Naive thymus-derived CD4-positive, alpha-beta T cell (primary cell): ENCODE measurements at places on chromosomes 5 and 9.

DNA sequence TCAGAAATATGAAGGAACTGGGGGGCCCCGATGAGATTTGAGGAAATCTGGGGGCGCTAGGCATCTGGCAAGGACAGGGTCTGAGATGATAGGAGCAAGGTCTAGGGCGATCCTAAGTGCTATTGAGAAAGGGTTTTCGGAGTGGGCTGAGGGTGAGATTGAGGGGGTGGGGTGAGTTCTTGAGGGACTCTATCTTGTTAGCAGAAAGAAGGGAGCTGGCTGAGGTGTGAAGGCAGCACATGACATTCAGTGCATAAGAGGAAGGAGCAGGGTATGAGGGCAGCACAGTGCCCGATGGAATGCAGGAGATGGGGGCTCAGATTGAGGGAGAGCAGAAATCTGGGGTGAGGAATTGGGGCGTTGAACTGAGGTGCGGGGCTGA is 640 bp downstream of the TRIM32 start:
- peak overlapping the region; percentile 60 for H3K4me3 ChIP-seq
- no peaks in the 10 kb centered on the region for H3K27me3 ChIP-seq
- H3K27ac ChIP-seq, result peak overlapping the region; percentile 70

GRCh38 chr5:138148811-138149210 is 9.6 kb upstream of the NME5 start:
- no peaks in the 10 kb centered on the region for H3K36me3 ChIP-seq
- H3K4me3 ChIP-seq, result no peak overlapping the region
- no peak overlapping the region for H3K27ac ChIP-seq
- H3K4me1 ChIP-seq, result no peaks in the 10 kb centered on the region

DNA sequence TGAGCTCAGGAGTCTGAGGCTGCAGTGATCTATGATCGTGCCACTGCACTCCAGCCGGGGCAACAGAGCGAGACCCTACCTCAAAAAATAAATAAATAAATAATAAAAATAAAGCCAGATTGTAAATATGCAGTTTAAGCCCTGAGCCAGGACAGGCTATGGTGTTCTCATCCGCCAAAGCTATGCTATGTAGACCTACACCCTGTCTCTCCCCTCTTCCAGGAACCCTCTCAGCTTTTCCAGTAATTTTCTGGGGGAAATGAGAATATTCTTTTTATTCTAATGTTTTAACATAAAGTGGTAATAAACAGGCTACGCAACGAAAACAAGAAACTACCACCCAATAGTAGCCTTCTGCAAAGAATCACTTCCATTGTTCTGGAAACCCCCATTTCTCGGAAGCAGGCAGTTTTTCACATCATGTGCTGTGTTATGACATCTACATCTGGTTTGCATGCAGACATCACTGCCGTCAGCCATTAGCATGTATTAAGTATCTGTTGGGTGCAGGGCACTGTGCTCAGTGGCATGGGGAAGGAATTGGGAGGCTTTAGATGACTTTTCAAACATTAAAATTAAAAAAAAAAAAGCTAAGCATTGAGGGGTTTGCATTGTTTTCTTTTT is 38.0 kb upstream of the F2R start:
- H3K27ac ChIP-seq, result no peak overlapping the region
- peaks cover 7% of the 10 kb centered on the region for H3K36me3 ChIP-seq
- DNase-seq, result no peak
- H3K4me3 ChIP-seq, result no peak overlapping the region
- H3K27me3 ChIP-seq, result no peaks in the 10 kb centered on the region

DNA sequence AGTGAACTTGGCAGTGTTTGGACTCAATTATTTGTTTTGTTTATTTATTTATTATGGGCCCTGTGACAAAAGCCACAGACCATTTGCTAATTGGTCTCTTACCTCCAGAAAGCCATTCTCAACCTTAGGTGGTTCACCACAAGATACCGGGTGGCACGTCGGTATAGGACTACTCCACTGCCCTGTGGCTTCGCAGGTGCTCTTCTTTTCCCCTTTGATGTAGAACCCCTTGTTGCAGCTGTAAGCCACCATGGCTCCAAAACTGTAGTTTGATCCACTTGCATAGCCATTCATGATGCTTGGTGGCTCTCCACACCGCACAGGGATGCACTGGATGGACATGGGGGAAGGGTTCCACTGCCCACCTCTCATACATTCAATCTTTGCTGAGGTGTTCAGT is 73.3 kb upstream of the TXNDC8 start:
- H3K4me1 ChIP-seq, result no peaks in the 10 kb centered on the region
- H3K27me3 ChIP-seq, result no peaks in the 10 kb centered on the region
- DNase-seq, result no peak
- H3K36me3 ChIP-seq, result no peaks in the 10 kb centered on the region
- no peak overlapping the region for H3K4me3 ChIP-seq

- H3K27me3 ChIP-seq, result no peaks in the 10 kb centered on the region
- H3K4me1 ChIP-seq, result no peaks in the 10 kb centered on the region
- H3K4me3 ChIP-seq, result no peak overlapping the region
- peaks cover 11% of the 10 kb centered on the region for H3K36me3 ChIP-seq
- DNase-seq, result no peak
- no peak overlapping the region for H3K27ac ChIP-seq
Measured at GRCh38 chr5:111494355-111494999, 17.9 kb downstream of the STARD4 start.

- H3K36me3 ChIP-seq, result no peaks in the 10 kb centered on the region
- no peak overlapping the region for H3K27ac ChIP-seq
- H3K4me1 ChIP-seq, result no peaks in the 10 kb centered on the region
Measured at GRCh38 chr5:14781106-14781505, 90.5 kb downstream of the ANKH start.
